ENCODE measurements at places on chromosomes 11 and 22.
A peak's percentile ranks its signal among the peaks of the same experiment; 100 is the strongest.

GRCh38 chr22:17247832-17248231 is 28.6 kb upstream of the ADA2 start:
- no peak for DNase-seq

- DNase-seq = no peak
Measured at GRCh38 chr22:26570864-26571525, 18.9 kb downstream of the TPST2 start.

DNA sequence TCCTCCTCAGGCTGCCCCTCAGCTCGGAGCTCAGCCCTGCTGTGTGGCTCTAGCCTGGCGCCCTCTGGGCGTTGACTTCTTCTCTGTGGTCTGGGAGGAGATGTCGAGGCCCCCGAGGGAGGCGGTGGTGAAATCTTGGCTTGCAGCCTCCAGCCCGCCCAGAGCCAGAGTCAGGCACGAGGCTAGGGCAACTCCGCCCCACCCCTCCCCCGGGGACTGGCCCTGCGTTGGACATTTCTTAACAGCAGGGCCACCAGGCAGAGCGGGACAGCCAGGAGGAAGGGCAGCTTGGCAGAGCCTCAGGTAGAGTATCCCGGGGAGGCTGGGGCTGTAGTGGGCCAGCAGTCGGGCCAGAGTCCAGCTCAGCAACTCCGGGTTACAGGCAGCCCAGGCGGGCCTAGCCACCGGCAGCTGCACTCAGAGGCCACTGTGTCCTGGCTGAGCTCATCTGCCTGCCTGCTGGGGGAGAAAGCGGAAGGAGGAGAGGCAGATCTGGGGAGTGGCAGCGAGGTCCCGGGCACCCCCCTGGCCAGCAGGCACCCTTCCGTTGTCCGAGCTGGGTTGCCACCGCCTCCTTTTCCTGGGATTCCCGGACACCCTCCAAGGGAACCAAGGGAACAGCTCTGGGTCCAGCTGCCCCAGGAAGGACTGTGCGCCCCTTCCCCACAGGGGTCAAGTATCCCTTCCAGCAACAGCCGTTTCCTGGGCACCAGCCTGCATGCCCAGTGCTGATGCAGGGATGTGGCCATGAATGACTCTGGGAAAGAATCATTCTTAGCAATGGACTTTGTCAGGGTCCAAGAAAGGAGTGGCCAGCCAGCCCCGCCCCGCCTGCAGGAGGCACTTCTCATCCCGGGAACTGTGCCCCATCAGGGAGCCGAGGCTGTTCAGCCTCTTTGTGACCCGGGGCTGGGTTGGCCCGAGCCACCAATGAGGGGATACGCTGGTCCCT is at the start of gene ALDH3B1:
Gene ALDH3B1, plus strand, starts transcription at position 238 of the 952 bp plus-strand sequence. CDS start 4,971 bp downstream, outside the sequence.
- DNase-seq = peak; percentile 92

GRCh38 chr22:30573594-30574094 is 821 bp downstream of the GAL3ST1 start:
- peak; percentile 54 for DNase-seq

DNA sequence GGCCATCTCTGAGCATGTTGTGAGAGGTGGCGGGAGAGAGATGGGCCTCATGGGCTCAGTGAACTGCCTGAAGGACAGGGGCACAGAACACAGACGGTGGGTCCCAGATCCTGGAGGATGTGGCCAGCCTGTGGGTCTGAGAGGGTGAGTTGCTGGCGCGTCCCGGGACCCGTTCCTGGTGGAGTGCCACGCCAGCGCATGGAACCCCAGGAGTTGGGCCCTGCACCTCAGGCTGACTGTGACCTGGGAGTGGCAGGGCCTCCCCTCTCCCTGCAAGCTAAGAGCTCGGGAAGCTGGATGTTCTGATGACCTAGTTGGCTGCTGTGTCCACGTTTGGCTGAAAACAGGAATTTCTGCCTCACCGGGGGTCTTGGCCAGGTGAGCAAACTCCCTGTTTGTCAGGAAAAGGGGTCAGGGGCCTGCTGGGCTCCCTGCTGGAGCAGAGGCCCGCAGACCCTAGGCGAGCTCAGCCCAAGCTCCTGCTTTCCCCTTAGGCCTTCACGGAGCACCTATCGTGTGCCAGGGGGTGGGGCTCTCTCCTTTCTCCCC is 15.0 kb downstream of the LRRC32 start:
- no peak for DNase-seq

Data from left colon (tissue), 2 donors.